ENCODE measurements at places on chromosomes 1 and 21.

DNA sequence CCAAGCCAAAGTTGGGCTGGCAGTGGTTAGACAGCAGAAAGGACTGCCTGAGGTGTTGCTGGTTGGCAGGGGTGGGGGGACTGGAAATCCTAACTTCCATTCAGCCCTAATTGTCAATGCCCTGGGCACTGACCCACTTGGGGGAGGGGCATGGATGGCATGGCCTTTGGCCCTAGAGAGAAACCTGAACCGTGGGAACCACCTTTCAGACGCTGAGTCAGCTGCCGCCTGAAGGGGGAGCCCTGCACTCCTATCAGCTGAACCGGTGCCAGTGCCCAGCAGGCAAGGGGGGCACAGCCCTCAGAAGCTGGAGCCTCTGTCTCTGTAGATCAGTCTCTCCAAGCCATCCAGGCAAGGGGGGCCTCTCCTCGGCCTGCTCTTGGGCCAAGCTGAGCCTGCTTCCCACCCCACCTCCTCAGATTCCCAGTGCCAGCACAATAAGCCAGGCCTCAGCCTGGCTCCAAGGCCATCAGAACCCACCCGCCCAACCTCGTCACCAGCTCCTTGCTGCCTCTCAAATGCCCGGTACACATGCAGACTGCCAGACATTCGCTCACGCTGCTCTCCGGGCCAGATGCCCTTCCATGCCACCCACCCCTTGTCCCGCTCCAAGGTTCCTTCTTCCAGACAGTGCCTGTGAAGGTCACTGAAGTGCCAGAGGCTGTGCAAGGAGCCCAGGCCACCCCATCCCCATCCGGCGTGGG lies 11.6 kb downstream of the TINAGL1 start:
- DNase-seq, result no peak

GRCh38 chr1:226977643-226978431 lies 37.7 kb downstream of the COQ8A start:
- no peak for DNase-seq

DNA sequence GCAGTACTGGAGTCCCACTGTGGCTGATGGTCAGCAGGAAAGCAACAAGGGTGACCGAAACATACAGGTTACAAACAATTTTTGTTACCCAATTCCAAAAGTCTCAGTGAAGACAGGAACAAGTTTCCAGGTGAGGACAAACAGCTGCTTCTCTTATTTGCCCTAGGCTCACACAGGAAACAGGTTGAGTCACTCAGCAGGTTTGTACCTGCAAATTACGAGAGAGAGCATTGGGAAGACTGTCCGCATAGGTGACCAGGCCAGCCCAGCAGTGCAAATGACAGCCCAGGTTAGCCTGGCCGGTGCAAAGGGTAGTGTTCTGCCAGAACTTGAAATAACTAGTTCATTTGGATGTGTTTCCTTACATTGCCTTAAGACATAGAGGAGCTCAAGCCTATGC lies 40.0 kb upstream of the DSCAM start:
- DNase-seq, result no peak

DNA sequence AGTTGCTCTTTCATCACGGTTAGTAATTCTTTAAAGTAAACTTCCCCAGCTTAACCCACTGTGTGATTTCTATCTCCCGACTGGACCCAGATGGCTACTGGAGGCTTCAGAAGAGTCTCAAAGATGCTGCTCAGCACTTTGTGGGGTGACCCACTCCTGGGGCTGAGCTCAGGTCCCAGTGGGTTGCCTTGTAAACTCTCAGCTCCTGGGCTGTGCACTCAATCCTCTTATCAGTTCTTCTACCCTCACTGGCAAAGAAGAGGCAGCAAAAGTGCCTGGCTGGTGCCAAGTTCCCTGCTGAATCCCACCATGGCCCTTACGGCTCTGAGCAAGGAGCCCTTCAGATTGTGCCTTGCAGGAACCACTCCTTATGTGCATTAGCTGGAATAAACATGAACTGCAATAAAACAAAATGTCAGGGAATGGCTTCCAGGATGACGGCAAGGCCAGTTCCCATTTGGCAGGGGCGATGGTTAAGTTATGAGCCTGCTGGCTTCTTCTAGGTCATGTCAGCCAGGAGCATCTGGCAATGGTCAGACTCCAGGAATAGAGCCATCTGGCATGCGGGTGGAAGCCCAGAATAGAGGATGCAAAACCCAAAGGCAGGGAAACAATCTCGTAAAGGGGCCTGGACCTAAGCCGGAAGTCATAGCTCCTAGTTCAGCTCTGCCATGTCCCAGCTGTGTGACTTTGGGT lies 6.8 kb downstream of the MYOC start:
- peak; percentile 7 for DNase-seq

DNA sequence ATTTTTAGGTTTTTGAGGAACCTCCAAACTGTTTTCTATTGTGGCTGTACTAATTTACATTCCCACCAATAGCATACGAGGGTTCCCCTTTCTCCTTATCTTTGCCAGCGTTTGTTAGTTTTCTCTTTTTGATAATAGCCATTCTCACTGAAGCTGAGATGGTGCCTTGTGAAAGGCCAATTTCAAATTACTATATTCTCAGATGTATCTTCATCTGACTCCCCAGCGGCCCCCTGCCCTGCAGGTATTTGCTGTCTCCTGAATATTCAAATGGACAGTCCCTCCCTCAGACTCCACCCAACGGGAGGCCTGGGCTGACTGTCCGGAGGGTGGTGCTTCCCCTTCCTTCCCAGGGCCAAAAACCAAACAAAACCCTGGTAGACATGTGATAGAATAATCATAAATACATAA lies 33.5 kb upstream of the TARBP1 start:
- DNase-seq, result no peak

GRCh38 chr1:73100216-73100615 lies 817.9 kb upstream of the NEGR1 start:
- DNase-seq, result no peak

- no peak for DNase-seq
These were observed 62.9 kb upstream of the HP1BP3 start for GRCh38 chr1:20850021-20850420.

DNA sequence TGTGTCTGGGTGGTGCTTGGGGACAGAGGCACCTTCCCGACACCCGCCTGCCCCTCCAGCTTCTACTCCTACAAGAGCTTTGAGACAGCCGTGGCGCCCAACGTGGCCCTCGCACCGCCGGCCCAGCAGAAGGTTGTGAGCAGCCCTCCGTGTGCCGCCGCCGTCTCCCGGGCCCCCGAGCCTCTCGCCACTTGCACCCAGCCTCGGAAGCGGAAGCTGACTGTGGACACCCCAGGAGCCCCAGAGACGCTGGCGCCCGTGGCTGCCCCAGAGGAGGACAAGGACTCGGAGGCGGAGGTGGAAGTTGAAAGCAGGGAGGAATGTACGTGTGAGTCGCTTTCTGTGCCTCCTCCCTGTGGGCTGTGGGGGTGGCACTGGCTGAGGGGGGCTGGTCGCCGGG lies 75.7 kb downstream of the SKI start:
- DNase-seq, result no peak

GRCh38 chr1:76140227-76140626 lies 65.7 kb downstream of the ST6GALNAC3 start:
- no peak for DNase-seq

DNA sequence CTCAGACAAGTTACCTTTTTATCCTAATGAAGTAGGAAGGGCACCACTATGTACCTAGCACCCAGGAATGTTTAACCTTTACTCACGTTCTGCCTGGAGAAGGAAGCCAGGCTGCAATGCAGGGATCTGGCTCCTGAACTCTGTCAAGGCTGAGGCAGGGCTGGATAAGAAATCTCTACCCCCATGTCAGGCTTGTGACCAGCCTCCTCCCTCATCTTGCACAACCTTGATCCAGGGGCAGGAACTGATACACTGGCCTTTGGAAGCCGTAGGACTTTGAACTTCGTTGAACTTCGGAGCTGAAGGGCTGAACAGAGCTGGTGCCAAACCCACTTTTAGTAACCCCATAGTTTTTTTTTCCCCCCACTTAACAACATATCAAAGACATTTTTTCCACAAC lies 8.0 kb upstream of the AKR1A1 start:
- no peak for DNase-seq

DNA sequence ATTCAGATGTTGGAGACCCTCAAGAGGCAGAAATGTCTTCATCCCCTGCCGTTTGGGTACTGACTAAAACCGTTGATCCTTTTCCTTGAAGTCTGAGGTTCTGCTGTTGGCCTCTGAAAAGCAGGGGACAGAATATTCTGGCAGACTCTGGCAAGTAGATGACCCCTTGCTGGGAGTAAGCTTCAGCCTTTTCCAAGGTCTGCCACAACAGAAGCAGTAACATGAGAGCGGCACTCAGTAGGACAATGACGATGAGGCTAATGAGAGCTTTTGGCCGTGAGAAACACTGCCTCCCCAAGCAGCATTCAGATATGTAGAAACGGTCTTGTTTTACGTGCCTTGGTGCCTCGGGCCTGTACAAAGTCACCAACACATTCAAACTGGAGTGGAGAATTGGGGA lies 143.7 kb downstream of the ST6GALNAC5 start:
- DNase-seq, result no peak

- no peak for DNase-seq
These were observed 26.4 kb upstream of the PLA2G4A start for GRCh38 chr1:186802388-186802787.

DNA sequence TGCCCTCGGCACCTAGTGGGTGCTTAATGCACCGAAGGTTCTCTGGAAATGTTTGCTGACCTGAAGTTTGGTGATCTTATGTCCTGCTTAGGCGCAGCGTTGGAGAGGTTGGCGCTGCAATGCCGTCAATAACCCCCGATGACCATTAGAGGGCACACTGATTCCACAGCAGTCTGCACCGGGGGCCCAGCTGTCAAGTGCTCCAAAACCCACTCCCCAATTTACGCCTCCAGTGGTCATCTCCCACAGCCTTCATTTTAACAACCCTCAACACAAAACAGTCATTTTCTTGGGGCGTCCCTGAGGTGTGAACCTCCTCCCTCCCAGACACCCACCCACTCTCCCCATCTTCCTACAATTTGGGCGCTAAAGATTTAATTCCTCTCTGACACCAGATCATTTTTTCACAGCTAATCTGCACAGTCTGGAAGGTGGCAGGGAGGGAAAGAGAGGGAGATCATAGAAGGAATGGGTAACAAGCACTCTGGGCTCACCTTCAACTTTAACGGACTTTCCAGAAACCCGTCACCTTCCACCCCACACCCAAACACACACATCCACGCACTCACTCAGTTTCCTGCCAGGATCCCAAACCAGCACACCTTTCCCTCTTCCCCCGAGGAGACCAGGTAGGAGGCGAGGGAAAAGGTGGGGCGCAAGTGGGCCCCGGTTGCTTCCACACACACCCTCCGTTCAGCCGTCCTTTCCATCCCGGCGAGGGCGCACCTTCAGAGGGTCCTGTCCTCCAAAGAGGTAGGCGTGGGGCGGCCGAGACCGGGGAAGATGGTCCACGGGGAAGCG lies 570 bp upstream of the NPR1 start:
- DNase-seq, result peak; percentile 25

- DNase-seq, result no peak
These were observed 680.3 kb downstream of the PLA2G4A start for GRCh38 chr1:187509091-187509490.

DNA sequence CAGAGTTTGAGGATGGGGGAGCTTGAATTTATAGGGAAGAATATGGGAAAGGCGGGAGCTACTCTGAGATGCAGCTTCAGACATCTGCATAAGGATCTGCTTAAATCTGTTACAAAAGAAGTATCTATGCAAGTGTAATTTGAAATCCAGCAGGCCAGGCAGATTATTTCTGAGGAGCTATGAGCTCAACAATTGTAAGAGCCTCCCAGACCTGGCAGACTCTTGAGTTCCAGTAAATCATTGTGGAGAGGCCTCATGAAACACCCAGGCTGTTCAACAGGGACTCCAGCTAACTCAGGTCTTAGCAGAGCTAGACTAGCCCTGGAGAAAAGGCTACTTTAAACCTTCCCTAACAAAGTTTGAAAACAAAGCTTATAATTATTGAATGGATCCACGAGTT lies 647.5 kb upstream of the CHRM3 start:
- DNase-seq, result no peak

GRCh38 chr1:52435650-52436049 lies 31.2 kb downstream of the PRPF38A start:
- no peak for DNase-seq

- DNase-seq, result no peak
These were observed 4.9 kb upstream of the SAMD11 start for GRCh38 chr1:918843-919242.

- DNase-seq, result no peak
These were observed 230.6 kb downstream of the TNR start for GRCh38 chr1:175512637-175513412.

DNA sequence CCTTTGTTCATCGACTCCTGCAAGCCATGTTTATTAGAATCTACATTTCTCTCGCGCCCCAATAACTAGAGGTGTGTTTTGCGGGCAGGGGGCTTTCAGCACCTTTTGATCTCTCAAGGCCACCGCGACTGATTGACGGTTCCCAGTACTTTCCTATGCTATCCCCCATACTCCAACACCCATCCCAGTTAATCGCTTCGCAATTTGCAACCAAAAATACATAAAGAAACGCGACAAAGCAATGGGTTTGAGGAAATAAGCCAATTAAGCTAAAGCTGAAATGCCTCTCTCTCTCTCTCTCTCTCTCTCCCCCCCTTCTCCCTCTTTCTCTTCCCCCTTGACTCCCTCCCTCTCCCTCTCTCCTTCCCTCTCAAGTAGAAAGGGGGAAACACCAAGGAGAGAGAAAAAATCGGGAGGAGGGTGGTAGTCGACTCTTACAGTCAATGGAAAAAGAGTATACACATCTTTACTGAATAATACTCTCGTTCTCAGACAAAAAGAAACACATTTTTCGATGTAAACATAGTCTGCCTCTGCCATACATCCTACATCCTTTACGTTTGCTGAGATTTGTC lies 128.0 kb upstream of the DPYD start:
- DNase-seq, result no peak
